ENCODE measurements at places on chromosomes 6 and 20. TPM values are rescaled to one million over a fixed set of nuclear protein-coding genes. Genes with fewer than 3 reads are reported as not detected.

Gene HRH3
- not detected for polyA plus RNA-seq

Gene BPIFB1
- polyA plus RNA-seq = not detected

Gene GATA5
- not detected for polyA plus RNA-seq

Gene ZSCAN16
- polyA plus RNA-seq = 1.0 TPM

Gene BPIFB4
- polyA plus RNA-seq = not detected

Gene ARMC12
- polyA plus RNA-seq = 0.32 TPM

Gene GSTA1
- not detected for polyA plus RNA-seq

Gene ZBTB9
- 10.0 TPM for polyA plus RNA-seq

Gene RGS17
- 3.4 TPM for polyA plus RNA-seq

Gene FERMT1
- polyA plus RNA-seq = 204 TPM

Gene MYLK4
- 0.12 TPM for polyA plus RNA-seq

- DNase-seq = no peak
Measured at GRCh38 chr20:8061861-8062518, 42.4 kb upstream of the TMX4 start.

DNA sequence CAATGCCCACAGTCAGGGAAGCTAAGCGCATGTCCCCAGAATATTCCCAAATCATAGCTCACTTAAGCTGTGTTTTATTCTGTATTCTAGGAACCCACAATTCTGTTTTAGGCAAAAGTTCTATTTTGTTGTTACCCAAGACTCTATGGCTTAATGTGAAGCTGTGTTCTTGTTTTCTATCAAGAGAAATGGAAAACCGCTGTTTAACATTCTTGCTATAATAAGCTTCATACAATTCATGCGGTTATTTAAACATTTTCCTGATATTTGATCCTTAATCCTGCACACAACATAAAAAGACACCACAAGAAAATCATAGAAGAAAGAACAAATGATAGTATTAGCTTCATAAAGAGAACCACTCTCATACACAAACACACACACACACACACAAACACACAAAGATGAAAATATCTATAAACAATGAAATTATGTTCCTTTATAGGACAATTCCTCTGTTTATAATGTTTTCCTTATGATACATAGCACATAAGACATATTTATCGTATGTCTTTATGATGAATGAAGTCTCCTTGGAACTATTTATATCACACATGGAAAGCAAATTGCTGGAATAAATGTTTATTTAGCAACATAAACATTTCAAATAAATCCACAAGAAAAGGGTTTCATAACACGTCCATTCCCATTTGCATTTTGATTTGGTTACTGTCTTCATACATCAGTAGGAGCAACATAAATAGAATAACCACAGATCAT is 16.4 kb upstream of the COL21A1 start:
- DNase-seq = no peak

DNA sequence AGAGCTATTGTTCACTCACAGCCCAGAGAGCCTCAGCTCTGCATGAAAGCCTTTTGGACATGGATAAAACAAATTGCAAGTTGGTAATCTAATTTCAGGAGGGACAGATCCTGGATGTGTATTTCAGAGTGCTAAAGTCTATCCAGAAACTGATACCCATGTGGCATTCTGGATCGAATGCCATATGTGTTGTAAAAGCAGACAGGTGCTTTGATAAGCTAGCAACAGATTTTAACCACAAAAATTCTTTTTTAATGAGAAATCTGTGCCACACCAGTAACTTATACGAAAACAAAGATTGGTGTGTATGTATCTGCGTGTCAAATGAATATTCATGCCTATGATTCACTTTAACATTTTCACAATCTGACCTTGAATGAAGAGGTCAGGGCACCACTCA is 936.6 kb upstream of the MAP3K7 start:
- DNase-seq = no peak

GRCh38 chr6:146974351-146974750 is 229.9 kb upstream of the STXBP5 start:
- DNase-seq = no peak

DNA sequence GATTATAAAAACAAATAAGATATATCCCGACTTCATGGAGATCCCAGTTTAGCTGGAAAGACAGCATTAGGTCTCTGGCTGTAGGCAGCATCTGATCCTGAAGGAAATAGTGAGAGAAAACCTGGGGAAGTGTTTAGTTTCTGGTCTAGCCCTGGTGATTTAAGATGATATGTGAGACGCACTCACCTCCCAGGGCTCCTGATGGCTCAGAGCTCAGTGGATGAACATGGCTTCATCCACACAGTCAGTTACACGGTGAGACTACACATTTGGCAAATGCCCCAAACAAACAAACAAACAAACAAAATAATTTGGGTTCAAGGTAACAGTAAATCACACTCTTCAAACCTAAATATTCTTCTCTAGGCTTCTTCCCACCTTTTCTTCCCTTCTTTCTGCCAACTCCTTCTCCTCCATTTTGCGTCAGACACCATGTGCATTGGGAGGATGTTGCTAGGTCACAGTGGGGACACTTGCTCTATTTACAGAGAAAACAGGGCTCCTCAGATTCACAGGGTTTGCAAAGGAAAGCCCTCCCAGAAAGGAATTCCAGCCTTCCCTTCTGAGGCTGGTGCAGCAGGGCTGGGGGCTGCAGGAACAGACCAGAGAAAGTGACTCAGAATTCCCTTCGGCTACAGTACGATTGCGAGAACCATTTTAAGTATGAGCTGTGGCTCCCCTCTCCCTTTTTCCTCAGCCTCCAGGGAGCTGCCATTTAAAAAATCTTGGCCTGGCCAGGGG is 59.6 kb upstream of the SALL4 start:
- no peak for DNase-seq

DNA sequence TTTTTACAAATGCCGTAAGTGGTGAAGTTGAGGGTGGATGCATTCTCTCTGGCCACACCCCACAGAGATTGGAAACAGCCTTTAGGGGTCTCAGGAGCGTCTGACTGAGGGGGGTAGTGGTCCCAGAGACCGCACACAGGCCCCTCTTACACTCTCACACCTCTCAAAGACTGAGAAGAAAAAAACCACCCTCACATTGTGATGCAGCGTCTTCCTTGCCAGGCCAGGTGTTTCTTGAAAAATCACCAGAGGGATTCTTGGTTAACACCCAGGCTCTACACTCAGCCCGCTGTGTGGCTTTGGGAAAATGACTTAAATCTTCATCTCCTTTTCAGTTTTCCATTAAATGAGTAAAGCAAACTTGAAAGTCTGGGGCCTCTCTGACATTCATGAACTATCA is 115.8 kb upstream of the SPTLC3 start:
- DNase-seq = no peak

DNA sequence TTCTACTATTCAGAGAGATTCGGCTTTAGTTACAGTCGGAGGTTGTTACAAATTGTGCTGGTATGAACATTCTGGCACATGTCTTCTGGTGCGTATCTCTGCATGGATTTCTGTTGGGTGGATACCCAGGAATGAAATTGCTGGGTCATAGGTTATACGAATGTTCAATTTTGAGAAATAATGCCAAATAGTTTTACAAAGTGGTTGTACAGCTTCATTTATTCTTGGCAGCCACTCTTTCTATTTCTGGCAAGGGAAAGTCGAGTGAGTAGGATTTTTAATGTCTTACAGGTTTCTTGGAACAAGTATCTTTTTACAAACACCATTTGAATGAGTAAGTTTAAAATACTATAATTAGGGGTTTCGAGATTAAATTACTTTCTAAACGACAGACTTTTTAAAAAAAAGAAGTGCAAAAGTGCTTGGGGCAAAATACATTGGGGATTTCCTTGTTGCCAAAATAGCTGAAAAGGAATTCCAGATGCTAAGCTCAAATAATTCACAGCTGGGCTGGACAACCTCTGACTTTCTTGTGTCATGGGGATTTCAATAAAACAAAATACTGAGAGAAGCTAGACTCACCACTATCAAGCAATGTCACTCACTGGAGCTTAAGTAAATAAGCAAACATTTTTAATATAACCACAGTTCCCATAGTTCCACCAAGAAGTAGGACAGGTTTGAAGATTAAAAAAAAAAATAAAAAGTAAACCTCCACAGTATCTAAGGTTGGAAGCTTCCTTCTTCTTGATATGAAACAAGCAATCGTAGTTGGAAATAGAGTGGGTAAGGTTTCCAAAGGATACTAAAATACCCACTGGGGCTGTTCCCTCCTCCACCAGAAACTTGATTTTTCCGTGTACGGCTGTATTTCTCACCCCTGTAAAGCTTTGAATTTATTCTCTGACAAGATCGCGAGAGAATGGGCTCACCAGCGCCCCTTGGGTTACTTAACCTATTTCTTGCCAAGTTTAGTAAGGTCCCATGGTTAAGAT is 21.6 kb upstream of the GFOD1 start:
- no peak for DNase-seq

DNA sequence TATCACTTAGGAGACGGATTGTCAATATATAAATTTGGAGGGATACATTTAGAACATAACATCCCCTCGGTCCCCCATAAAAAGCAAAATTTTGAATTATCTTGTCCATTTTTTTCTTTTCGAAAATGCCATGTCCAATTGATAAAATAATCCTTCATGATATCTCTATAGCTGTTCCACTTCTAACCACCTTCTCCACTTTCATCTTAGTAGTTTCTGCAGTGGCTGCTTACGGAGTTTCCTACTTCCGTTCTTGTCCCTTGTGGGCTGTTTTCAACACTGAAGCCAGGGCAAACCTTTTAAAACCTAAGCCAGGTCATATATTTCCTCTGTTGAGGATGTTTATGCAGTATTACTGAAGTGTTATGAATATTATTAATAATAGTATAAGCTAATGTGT is 37.9 kb downstream of the KCNQ5 start:
- no peak for DNase-seq

- no peak for DNase-seq
Measured at GRCh38 chr6:17313971-17314370, 32.8 kb downstream of the RBM24 start.

- no peak for DNase-seq
Measured at GRCh38 chr6:158717341-158718330, 67.8 kb downstream of the SYTL3 start.

DNA sequence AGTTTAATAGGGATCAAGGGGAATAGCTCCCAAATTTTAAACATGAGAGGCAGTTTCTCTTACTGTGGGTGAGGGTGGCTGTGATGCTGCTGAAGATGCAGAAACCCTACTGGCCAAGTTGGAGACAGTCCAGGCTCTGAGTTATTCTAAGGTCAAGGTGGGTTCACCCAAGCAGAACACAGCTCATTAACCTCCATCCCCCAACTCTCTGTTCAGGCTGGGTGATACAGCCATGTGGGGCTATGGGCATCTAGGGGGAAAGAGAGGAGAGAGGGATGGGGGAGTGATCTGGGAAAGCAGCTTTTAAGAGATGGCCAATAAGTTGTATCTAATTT is 18.9 kb upstream of the TRAM2 start:
- no peak for DNase-seq

GRCh38 chr6:141195251-141195832 is 937.4 kb upstream of the GJE1 start:
- no peak for DNase-seq

DNA sequence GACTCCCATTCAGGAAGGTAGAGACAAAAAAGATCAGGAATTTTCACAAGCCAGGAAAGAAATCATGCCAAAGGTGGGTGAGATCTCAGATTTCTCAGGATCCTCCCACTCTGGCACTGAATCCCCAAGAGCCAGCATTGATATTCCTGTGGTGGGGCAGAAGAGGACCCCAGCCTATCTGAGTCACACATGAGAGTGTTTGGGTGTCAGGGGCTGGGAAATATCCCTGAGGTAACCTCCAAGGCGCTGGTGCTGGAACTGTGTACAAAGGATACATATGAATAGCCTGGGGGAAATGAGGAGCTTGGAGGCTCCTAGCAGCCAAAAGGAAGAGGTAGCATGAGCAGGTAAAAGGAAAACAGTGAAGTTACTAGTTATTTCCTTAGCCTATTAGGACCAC is 369.4 kb downstream of the BTBD9 start:
- no peak for DNase-seq

- DNase-seq = no peak
Measured at GRCh38 chr6:16105854-16106253, 23.0 kb upstream of the MYLIP start.

DNA sequence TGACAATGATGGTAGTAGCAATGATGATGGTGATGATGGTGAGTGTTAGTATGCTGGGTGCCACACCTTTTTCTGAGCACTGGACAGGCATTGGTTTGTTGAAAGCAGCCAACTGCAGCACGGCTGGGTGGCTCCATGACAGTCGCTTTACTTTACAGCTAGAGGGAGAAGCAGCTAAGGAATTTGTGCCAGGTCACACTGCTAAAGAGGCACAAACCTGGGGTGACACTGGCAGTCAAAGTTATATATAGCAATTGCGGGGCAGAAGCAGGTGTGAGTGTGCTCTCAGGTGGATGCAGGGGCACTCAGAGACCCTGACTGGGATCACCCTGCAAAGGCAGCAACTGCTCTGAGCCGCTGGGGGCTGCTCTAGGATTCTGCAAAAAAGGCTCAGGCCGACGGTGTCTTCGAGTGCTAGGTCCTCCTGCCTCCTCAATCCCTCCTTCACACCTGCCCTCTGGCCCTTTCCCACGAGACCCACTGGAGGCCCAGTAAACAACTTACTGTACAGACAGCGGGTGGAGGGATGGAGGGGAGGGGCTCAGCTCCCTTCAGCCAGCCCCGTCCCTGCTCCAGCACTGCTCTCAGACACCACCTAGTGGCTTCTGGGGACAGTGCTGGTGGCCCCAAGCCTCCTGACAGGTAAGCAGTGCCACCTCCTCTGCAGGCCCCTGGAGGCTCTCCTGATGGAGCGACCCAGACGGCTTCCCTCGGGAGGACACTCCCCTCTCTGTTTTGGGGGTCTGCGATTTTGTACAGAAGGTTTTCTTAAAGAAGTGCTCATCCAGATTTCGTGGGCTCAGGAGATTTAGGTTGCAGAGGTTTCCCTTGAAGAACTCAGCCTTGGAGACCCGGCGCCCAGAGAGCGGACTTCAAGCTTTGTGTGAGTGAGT is 4.4 kb upstream of the RPS21 start:
- DNase-seq = peak; percentile 65

DNA sequence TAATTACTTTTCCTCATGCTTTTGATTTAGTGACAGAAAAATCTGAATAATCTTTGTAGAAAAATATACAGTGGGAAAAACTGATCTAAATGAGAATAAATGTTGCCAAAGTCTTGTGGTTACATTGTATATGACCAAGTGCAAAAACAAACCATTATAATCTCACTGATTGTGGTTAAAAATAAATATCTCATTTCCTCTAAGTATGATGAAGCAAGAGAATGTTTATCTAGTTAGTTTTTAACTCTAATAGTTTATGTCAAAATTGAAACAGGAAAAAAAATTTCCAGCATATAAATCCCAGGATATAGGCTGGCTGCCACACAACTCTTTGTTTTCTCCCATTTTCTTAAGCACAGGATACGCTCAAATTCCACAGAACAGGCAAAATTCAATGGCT is 392.7 kb upstream of the ID4 start:
- DNase-seq = peak; percentile 7

- DNase-seq = no peak
Measured at GRCh38 chr6:148147463-148147830, 195.2 kb upstream of the SASH1 start.

DNA sequence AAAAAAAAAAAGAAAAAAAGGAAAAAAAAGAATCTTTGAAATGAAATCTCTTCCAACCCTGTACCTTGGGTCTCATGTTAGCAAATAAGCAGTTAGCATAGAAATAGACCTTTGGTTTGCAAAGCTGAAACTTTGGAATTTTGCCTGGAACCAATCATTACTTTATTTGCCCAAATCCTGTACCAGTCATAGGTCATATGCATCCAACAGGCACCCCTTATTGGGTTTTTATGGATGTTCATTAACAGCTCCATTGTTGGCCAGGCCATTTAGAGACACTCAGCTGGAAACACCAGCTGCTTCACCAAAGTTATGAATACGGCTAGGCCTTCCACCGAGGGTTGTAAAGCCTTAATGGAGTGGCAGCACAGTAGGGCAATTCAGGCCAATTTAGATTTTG is 53.0 kb downstream of the ALDH8A1 start:
- no peak for DNase-seq
